ENCODE measurements at places on chromosomes 3 and 15. TPM values are rescaled to one million over a fixed set of nuclear protein-coding genes. Genes with fewer than 3 reads are reported as not detected.

RBP2 gene
- not detected for total RNA-seq

SYNPR gene
- total RNA-seq = not detected

SLC2A2 gene
- not detected for total RNA-seq

CHRM5 gene
- total RNA-seq = not detected

CPNE9 gene
- not detected for total RNA-seq

GUCA1C gene
- total RNA-seq = not detected

GPR62 gene
- not detected for total RNA-seq
